ENCODE measurements at places on chromosomes 12 and 14.

GRCh38 chr14:61003571-61003970 lies 22.5 kb downstream of the SLC38A6 start:
- no peak for DNase-seq

DNA sequence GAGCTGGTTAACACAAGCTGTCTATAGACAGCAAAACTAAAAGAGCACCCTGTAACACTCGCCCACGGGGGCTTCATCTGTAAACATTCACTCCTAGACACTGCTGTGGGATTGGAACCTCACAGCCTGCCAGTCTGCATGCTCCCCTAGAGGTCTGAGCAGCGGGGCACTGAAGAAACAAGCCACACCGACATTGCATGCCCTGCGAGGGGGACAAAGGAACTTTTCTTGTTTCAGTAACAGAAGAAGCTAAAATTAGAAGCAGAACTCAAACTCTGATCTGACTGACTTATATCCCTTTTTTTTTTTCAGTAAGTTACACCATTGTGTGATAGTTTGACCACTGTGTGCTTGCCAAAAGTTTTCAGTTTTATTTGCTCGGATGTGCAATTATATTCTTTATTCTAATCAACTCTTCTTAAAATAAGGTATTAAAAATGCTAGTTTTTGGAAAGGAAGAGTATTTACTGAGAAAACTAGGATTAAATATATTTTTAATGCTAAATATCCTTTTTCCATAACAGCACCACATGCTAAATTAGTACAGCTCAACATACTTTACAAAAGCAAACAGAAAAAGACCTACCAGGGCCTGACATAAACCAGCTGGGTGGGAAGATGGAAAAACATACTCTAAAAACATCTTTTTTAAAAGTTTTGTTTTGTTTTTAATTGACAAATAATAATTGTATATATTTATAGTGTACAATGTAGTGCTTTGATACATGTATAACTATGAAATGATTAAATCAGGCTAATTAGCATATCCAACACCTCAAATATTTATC lies 100.2 kb downstream of the EPS8 start:
- DNase-seq = no peak

GRCh38 chr12:13780453-13780852 lies 200.9 kb downstream of the GRIN2B start:
- no peak for DNase-seq

DNA sequence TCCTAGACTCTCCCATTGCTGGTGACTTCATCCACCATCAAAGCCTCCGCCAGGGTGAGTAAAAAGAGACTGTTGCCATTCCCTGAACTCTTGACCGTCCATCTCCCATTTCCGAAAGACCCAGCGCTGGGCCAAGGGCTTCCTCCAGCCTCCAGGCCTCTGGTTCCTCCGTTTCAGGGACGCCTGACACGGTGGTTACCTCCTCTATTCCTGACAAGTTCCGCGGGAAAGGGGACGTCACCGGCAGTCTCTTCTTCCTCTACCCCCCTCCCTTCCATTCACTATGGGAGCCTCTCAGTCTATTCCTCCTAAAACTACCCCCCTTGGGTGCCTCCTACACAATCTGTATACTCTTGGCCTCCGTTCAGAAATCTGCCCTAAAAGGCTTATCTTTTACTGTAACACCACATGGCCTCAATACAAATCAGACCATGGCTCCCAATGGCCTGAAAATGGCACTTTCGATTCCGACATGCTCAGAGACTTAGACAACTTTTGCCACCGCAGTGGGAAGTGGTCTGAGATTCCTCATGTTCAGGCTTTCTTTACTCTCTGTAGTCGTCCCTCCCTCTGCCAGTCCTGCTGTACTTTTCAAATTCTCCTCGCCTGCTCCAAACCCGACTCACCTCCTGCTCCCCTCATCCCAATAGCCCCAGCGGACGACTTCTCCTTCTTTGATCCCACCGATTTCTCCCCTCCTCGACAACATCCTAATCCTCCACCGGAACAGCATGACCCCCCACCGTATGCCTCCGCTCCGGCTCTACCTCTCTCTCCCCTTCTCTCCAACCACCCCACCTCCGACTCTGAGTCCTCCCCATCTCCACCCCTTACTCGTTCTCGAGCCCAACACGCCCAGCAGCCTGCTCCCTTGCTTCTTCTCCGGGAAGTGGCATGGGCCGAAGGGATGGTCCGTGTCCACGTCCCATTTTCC lies 70.4 kb downstream of the MOK start:
- no peak for DNase-seq
